Esophagus muscularis mucosa (tissue), 4 donors: ENCODE measurements at places on chromosomes 4 and X. TPM values are rescaled to one million over a fixed set of nuclear protein-coding genes. Genes with fewer than 3 reads are reported as not detected.
A peak's percentile ranks its signal among the peaks of the same experiment; 100 is the strongest.

DNA sequence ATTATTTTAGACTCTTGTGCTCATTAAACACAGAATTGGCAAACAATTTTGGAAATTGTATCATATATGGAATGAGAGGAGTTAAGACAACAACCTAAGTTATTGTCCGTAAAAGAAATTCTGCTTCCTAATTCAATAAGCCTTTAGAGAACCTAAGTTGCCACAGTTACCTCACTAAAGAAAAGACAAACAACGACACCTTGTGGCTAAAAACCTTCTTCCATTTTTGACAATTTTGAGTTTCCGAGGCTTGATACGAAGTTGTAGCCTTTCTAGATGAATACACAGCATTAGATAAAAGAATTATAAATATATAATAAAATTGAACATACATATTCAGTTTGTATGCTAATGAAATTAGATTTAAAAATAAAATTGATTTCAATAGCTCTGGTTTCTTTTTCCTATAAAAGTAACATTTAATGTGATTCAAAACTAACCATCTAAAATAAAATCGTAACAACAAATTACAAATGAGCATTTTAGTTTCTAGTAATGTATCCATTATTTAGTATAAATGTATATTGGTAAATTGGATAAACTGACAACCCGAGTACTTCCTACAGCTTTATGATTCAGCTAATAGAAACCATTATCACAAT is 275.1 kb downstream of the GPM6A start:
- no peak for DNase-seq

CRMP1 gene
- total RNA-seq = 1.2 TPM

GRCh38 chrX:154873329-154873728 is 12.8 kb upstream of the F8A1 start:
- DNase-seq = no peak

FABP2 gene
- not detected for total RNA-seq

C4orf36 gene
- total RNA-seq = not detected

DNA sequence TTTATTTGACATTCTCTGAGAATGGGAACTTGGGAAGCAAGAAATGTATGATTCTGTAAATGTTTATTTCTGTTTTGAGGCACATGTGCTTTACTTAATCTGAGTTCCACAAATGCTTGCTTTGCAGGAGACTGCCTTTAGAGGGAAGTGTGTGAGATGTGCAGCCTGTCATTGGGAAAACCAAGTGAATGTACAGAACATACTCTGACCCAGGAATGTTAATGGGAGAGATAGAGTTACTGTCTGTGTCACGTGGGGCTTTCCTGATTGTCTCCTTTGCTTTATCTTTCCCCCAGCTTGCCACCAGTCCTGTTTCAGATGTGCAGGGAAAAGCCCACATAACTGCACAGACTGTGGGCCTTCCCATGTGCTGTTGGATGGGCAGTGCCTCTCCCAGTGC is 218.6 kb upstream of the ANXA3 start:
- no peak for DNase-seq

MND1 gene
- total RNA-seq = not detected

GRCh38 chrX:71160475-71160874 is 15.8 kb downstream of the NLGN3 start:
- no peak for DNase-seq

CXCL3 gene
- total RNA-seq = not detected

DNA sequence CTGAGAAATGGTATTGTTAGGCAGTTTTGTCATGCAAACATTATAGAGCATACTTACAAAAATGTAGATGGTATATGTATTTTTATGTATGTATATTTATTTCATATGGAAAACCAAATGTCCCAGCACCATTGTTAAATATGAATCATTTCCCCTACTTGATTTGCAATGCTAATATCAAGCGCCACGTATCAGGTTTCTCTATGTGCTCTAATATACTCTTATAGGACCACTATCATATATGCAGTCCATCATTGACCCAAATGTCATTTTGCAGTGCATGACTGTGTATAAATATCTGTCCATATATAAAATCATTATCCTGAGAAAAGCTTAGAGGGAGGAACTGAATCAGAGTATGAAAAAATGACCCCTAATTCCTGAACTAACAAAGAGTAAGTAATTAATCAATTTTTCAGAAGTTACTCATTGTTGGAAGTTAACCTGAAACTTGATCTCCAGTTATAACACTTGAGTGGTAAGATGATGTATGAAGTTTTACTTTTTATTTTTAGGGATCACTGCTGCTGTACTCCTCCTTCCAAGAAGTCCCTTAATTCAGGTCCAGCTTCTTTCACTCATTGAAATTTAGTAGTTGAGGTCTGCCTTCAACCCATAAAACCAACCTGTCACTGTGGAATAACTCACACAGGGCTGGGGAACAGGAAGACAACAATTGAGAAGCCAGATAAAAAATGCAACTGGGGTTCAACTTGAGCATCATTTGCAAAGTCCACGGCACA is 134.8 kb upstream of the LDB2 start:
- DNase-seq = peak; percentile 42

HSFX3 gene
- not detected for total RNA-seq

DNA sequence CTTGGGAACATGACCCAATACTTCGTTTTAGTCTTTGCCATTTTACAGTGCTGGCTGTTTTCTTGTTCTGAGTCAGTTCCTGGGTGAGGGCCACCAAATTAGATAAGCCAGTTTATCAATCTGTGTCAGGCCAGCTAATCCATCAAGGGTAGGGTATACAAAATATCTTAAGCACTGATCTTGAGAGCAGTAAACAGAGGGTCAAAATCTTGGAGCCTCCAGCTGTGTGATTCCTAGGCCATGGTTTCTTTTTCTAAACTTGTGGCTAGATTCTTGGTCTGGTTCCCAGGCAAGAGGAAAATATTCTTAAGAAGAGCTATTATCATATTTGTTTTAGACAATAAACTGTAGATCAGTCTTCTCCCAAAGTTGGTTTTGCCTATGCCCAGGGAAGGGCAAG is 1396.6 kb upstream of the PABPC4L start:
- no peak for DNase-seq

- no peak for DNase-seq
Observed at GRCh38 chr4:129323658-129324057, 227.7 kb downstream of the C4orf33 start.

RAI2 gene
- 32.8 TPM for total RNA-seq

DNA sequence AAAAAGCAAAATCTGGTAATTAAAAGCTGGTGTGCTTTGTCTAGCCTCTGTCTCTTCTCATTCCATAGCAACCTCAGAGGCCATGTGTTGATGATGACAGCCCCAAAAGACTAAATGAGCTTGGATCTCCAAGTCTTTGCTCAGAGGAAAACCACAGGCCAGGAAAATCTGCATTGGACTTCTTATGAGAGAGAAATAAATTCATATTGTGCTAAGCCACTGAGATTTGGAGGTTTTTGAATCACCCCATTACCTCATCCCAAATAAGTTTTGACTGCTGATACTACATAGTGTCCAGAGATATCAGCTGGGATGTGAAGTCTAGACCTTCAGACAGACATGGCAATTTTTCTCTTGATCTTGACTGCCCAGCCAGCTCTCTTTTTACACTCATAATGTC is 178.6 kb upstream of the DIPK2B start:
- DNase-seq = no peak

GRCh38 chrX:102339312-102340298 is 92.6 kb downstream of the NXF2 start:
- DNase-seq = no peak

GRCh38 chr4:169070071-169070894 is 60.2 kb upstream of the CBR4 start:
- DNase-seq = no peak

XKRX gene
- not detected for total RNA-seq

GRCh38 chr4:118810991-118811764 is 24.7 kb downstream of the SEC24D start:
- no peak for DNase-seq

SPACA5 gene
- total RNA-seq = not detected

GSX2 gene
- not detected for total RNA-seq

RRAGB gene
- total RNA-seq = 19.7 TPM

GRCh38 chrX:145002771-145003170 is 244.5 kb upstream of the SPANXN1 start:
- no peak for DNase-seq

CT45A3 gene
- total RNA-seq = not detected

PAGE2B gene
- total RNA-seq = not detected

DNA sequence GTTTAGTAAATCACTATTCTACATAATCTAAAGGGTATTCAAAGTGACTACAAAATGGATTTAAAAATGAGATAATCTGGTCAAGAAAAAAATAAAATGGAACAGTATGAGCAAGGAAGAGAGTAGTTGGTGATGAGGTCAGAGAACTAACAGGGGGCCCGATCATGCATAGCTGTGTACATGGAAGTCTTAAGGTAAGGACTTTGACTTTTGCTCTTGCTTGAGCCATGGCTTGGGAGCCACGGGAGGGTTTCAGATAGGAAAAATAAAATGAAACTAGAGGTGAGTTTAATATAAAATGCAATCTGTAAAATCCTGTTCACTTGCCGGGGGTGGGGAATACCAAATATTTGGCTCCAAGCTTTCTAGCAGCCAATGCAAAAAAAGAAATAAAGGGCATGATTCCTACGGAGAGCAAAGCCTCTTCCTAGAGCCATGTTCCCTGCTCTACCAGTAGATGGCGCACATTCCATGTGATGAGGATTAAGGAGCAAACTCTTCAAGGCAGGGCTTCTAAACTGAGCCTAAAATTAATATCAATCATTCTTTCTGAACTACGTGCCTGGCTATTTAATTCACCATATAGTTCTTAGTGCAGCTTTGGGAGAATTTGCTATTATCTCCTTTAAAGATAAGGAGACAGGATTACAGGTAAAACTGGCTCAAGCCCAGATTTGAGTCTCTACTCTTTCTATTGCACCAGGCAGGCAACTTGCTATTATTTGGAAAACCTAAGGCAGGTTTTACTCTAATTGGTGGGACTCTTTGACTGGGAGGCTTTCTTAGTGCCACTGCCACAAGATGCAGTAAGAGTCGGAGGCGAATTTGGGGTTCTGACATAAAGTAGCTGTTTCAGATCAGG is 6.8 kb upstream of the CLCN5 start:
- DNase-seq = no peak

C1QTNF7 gene
- 18.8 TPM for total RNA-seq

DNA sequence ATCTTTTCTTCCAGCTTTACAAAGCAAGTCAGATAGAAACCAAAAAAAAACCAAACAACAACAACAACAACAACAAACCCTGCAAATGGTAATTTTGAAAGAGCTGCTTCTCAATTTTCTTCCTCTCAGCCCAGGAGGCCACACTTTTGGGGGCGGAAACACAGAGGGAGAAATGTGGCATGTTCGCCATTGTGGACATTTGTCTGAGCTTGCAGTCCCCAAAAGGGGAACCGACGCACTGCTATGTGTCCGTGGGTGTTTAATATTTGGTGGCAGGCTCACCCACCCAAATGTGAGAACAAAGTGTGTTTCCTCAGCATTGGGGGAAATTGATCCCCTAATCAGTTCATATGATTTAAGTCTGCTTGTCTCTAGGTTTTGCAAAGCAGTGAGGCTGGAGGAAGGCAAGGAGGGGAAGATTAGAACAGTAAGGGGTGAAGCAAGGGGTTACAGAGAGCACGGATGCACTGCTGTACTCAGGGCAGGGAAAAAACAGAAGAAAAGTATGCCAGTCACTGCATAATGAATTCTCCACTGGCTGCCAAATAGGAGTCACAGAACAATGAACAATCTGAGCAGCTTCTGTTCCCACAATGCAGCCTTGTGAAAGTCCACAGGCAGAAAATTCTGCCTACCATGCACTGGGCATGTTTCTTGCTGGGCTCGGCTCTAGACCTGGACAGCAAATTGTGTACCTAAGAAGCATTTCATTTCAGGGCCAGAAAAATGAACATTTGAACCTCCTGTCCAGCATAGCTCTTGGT is 74.7 kb upstream of the GPM6B start:
- no peak for DNase-seq

GPR78 gene
- not detected for total RNA-seq

DNA sequence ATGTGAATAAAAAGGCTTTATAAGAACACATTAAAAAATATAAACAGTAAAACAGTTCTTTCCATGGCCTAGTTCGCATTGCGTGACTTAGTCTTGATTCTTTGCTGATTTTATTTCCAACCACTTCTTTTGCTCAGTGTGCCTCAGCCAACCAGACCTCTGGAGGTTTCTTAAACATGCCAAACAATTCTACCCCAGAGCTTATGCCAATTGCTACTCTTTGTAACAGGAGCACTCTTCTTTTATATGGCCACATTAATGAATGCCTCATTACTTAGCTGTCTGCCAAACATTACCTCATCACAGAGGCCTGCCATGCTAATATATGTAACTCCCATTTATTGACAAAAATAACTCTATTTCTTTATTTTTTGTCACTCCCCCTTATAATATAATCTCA is 202.3 kb downstream of the NDST4 start:
- DNase-seq = no peak

NPNT gene
- total RNA-seq = 87.0 TPM

GRCh38 chr4:26815706-26816105 is 44.9 kb upstream of the STIM2 start:
- no peak for DNase-seq
